Left hindlimb (tissue), 1 donor: ENCODE measurements at places on chromosomes 3 and 15.

DNA sequence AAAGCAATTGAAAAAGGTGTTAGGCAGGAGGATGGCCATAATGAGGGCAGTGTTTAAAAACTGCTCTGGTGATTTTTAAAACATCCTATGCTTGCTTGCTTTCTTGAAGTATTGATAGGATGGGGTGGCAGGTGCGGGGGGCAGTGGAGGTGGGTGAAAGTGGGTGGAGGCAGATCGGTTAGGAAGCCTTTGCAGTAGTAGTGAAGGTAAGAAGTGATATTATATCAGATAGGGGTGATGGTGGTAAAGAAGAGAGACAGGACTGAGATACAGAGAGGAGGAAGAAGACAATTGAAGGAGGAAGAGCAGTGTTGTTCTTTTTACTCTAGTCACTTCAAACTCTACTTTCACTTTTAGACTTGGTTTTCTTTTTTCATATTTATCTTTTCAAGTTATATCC is 11.1 kb downstream of the ZNF80 start:
- DNase-seq: no peak

- no peak for DNase-seq
Observed at GRCh38 chr3:49131040-49131439, 1.8 kb downstream of the LAMB2 start.

- no peak for DNase-seq
Observed at GRCh38 chr3:25834346-25834745, 44.5 kb downstream of the OXSM start.

DNA sequence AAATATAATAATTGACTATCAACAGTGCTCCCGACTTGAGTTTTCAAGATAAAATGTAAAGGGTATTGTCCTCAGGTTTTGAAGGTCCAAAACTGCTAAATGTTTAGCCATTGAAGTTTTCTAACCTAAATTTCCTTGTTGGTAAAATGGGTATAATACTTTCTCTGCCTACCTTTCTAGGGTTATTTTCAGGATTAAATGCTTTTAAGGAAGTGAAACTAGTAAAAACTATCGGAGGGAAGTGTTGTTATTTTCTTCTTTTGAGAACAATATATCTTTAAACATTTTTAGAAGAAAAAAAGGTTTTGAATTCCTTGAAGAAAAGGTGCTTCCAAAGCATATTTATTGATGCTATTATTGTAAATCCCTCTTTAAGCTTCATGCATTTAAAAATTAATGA is 67.3 kb downstream of the FILIP1L start:
- no peak for DNase-seq

- no peak for DNase-seq
Observed at GRCh38 chr15:64235552-64235951, 72.7 kb upstream of the PPIB start.

- DNase-seq: no peak
Observed at GRCh38 chr15:77772641-77773402, 140.1 kb upstream of the LINGO1 start.

- DNase-seq: no peak
Observed at GRCh38 chr3:79843180-79843579, 75.4 kb upstream of the ROBO1 start.

DNA sequence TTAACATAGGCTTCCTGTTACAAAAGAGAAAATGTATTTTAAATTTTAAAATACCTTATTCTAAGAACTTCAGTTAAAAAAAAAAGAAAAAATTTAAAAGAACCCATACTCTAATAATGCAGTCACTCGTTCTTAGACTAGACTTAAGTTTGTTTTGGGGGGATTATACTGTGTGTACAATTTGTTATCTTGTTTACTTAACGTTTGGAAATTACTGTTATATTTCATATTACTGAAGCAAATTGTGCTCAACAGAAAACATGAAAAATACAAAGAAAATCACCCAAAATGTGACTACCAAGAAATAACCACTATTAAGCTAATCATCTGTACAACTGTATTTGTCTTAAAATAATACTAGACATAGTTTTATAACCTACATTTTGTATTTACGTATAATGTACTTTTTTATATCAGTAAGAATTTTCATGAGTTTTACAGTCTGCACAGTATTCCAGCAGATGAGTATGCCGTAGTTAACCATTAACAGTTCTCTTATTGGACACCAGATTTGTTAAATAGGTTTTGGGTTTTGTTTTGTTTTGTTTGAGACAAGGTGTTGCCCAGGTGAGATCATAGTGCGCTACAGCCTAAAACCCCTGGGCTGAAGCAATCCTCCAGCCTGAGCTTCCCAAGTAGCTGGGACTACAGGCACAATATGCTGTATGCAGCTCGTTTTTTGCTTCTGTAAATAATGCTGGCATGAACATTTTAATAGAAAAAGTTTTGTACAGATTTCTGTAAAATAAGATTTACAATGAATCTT is 88.8 kb upstream of the CHD2 start:
- DNase-seq: no peak

GRCh38 chr3:13833506-13834257 is 46.2 kb downstream of the WNT7A start:
- no peak for DNase-seq

- DNase-seq: peak; percentile 91
Observed at GRCh38 chr3:172125963-172126457, 86.6 kb downstream of the FNDC3B start.

- no peak for DNase-seq
Observed at GRCh38 chr3:130760922-130761321, 14.3 kb upstream of the PIK3R4 start.

DNA sequence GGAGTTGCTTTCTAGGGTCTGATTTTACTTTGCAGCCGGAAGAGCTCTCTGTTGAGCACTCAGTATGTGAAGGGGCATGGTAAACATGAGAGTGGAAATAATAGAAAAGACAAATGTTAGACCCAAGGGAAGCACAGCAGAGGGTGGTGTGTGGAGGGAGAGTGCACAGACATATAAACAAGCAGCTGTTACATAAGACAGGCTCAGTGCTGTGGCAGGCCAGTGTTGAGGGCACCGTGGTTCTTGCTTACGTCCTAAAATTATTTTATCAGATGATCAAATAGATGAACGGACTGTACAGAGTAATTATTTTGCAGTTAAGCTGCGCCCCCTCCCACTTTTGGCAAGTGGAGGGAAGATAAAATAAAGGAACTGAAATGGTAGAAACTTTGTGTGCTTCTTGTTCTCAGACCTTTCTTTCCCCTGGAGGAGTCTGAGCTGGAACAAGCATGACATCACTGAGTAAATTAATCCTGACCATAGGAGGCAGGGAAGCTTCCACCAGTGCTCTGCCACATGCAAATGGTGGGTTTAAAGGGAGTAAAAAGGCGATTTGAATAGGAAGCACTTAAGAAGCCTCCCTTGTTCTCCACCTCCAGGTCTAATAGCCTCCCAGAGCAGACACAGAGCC is 205.6 kb downstream of the IL20RB start:
- no peak for DNase-seq

- peak; percentile 15 for DNase-seq
Observed at GRCh38 chr15:69538379-69538778, 85.8 kb downstream of the RPLP1 start.

DNA sequence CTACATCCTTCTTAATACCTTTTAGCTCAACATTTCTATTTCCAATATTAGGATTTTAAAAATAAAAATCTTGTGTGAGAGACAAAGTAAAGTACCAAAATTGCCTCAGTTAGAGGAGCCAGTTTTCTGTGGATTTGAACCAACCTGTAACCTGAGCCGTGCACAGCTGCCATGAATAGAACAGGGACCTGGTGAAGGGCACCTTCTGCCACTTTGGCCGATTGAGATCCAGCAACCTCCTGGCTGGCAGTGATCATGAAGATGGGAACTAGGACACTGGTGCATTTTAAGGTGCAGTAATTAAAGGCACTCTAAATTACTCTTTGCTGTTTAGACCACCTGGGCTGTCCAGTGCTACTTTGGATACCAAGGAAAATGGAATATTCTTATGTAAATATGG is 34.3 kb upstream of the TRAK1 start:
- DNase-seq: no peak

GRCh38 chr3:9721015-9721699 is 10.4 kb upstream of the BRPF1 start:
- no peak for DNase-seq

DNA sequence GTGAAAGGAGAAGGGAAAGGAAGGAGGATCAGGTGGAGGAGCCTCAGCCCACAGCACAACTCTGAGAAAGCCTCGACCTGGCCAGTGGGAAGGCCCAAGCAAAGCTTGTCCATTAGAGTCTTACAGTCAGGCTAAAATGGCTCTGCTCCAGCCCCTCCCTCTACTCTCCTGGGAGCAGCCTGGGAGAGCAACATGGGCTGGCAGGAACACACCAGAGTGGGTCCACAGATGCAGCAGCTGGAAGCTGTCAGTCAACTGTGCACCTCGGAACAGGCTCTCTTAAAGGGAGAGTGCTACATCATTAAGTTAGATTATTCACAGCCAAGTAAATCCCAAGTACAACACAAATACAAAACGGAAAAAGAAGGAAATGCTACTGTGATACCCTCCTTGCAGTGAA is 98.0 kb upstream of the LIMD1 start:
- DNase-seq: no peak

- no peak for DNase-seq
Observed at GRCh38 chr3:60294181-60294580, 957.1 kb downstream of the FHIT start.

DNA sequence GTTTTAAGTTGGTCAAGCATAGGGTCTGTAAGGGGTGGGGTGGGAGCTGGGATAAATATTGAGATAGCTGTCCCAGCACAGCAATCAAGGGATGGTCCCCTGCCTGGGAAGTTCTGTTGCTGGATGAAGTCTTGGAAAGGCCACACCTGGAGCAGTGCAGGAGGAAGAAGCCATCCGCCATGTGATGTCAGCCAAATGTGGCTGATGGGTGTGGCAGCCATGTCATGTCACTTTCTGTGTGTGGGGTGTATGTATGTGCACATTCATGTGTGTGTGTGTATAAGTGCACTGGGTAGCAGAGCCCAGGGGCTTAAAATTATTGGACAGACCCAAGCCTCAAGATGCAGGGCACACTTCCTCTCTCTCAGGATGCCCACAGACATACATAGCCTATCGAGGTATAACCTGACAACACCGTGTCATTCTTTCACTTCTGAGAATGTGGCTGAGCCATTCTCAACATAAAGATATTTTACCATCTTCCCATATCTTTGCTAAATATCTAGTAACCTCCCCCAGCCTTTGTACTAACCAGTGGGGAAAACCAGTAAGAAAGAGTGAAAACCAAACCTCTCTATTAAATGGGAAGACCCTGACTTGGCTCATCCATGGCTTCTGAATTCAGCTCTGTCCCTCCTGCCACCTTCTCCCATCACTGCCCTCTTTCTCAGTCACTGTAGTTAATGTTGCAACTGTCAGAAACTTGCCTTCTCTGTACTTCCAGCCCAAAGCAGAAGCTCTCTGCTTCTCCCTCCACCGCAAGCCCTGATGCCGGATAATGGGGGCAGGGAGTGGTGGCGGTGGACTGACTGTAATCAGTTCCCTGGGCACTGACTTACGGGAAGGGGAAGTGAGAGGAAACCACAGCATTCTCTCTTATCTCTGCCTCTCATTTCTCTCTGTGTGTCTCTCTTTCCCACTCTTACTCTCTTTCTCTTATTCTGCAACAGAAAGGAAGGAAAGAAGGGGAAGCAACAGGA is 11.2 kb downstream of the TNFSF10 start:
- peak; percentile 64 for DNase-seq

GRCh38 chr3:172198428-172198827 is 159.1 kb downstream of the FNDC3B start:
- DNase-seq: no peak

- DNase-seq: no peak
Observed at GRCh38 chr3:62041681-62042080, 331.7 kb downstream of the FEZF2 start.
